Upper lobe of left lung (tissue), 6 donors: ENCODE measurements at places on chromosomes 1 and 21. TPM values are rescaled to one million over a fixed set of nuclear protein-coding genes. Genes with fewer than 3 reads are reported as not detected.

Gene SPATA45
- total RNA-seq: not detected

DNA sequence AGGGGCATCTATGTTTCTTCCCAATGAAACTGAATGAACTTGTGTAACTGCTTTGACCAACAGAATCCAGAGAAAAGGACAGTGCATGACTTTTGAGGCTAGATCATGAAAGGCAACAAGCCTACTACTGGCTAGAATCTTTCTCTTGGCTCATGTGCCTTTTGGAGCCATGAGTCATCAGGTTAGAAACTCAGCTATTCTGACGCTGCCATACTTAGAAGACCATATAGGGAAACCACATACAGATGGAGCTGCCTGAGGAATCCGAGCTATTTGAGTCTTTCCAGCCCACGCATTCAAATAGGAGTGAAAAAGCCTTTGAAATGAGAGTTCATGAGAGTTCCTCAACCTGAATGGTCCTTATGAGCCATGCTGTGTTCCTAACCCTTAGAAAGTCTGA, 738.5 kb upstream of the CHRM3 start:
- no peaks in the 10 kb centered on the region for H3K36me3 ChIP-seq
- H3K27me3 ChIP-seq: no peaks in the 10 kb centered on the region
- H3K27ac ChIP-seq: no peak overlapping the region
- DNase-seq: no peak

DNA sequence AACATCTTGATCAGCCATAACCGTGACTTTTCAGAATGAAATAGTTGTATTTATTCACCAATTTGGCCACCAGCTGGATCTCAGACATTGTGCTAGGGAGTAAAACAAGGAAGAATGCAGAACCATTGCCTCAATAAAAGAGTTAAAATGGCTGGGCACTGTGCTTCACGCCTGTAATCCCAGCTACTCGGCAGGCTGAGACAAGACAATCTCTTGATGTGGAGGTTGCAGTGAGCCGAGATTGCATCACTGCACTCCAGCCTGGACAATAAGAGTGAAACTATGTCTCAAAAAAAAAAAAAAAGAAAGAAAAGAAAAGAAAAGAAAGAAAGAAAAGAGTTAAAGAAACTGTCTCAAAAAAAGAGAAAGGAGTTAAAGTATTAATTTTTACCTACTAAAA, 199.5 kb downstream of the TPR start:
- no peak overlapping the region for H3K4me3 ChIP-seq
- no peaks in the 10 kb centered on the region for H3K4me1 ChIP-seq
- H3K27ac ChIP-seq: no peak overlapping the region
- no peak for DNase-seq

Gene FMN2
- total RNA-seq: 1.0 TPM

Gene PRKAB2
- total RNA-seq: 12.5 TPM

DNA sequence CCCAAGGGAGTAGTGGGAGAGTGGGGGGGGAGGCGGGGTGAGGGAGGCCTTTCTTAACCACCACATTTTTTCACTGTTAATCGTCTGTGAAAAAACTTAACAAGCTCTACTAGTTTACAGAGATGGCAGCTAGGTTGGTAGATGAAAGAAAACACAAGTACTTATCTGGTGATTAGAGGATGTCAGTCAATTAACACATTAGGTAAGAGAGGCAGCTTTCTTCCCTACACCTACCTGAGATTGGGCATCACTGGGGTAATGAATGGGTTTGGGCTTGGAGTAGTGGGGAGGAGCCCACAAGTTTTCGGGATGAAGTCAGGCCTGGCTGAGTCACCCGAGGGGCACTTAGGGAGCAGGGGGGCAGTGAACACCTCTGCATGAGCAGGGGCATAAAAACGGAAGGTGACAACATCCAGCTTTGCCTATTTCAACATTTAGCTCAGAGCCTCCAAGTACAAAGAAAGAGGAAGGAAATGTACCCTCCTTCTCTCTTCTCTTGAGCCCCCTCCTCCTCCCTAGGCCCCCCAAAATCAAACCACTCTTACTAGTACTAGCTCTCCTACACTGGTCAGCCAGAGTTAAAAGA, 2.5 kb downstream of the LBR start:
- H3K4me1 ChIP-seq: peaks cover 23% of the 10 kb centered on the region
- no peak for DNase-seq
- H3K27ac ChIP-seq: peak overlapping the region; percentile 98
- peaks cover 5% of the 10 kb centered on the region for H3K36me3 ChIP-seq
- H3K4me3 ChIP-seq: no peak overlapping the region

GRCh38 chr1:150912623-150913022, 13.5 kb upstream of the SETDB1 start:
- no peaks in the 10 kb centered on the region for H3K36me3 ChIP-seq
- H3K4me3 ChIP-seq: no peak overlapping the region
- DNase-seq: no peak
